Lung (tissue), 17 donors: ENCODE measurements at places on chromosomes 6 and 20.
A peak's percentile ranks its signal among the peaks of the same experiment; 100 is the strongest.

GRCh38 chr20:33909331-33909921 lies 84.3 kb upstream of the RALY start:
- DNase-seq = peak; percentile 85

- DNase-seq = peak; percentile 34
Observed at GRCh38 chr6:32825966-32826365, 9.2 kb upstream of the HLA-DOB start.

DNA sequence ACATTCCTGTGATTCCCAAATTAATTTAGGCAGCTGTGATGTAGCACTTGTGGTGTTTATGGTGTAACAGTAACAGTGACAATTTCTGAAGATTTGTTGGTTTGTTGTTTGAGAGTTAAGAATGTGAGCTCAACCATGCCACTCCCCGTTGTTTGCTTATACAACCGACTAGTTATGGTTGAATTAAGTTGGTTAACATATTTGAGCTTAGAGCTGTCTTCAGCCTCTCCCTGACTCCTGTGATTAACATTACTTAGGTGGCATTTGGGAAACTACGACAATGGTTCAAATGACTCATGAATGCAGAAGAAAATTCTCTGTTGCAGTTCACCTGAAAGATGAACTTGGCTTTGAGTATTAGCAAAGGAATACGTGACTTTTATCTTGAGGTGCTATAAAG lies 35.9 kb upstream of the PRL start:
- DNase-seq = no peak

GRCh38 chr6:98067375-98067774 lies 767.0 kb upstream of the POU3F2 start:
- no peak for DNase-seq

- DNase-seq = no peak
Observed at GRCh38 chr20:51622004-51622874, 79.7 kb upstream of the NFATC2 start.

DNA sequence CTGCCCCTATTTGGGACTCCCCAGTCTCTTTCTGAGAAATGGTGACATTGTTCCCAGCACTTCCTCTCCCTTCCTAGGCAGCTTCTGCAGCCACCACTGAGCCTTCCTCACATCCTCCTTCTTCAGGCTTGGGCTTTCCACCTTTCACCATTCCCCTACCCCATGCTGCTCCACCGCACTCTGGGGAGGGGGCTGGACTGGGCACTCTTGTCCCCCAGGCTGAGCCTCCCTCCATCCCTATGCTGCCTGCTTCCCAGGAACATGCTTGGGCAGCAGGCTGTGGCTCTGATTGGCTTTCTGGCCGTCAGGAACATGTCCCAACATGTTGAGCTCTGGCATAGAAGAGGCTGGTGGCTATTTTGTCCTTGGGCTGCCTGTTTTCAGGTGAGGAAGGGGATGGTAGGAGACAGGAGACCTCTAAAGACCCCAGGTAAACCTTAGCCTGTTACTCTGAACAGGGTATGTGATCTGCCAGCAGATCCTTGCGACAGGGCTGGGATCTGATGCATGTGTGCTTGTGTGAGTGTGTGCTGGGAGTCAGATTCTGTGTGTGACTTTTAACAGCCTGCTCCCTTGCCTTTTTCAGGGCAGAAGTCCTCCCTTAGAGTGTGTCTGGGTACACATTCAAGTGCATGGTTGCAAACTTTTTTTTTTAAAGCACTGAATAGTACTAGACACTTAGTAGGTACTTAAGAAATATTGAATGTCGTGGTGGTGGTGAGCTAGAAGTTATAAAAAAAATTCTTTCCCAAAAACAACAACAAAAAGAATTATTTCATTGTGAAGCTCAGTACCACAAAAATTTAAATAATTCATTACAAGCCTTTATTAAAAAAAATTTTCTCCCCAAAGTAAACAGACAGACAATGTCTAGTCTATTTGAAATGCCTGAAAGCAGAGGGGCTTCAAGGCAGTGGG lies 2.1 kb upstream of the CDKN1A start:
- no peak for DNase-seq

DNA sequence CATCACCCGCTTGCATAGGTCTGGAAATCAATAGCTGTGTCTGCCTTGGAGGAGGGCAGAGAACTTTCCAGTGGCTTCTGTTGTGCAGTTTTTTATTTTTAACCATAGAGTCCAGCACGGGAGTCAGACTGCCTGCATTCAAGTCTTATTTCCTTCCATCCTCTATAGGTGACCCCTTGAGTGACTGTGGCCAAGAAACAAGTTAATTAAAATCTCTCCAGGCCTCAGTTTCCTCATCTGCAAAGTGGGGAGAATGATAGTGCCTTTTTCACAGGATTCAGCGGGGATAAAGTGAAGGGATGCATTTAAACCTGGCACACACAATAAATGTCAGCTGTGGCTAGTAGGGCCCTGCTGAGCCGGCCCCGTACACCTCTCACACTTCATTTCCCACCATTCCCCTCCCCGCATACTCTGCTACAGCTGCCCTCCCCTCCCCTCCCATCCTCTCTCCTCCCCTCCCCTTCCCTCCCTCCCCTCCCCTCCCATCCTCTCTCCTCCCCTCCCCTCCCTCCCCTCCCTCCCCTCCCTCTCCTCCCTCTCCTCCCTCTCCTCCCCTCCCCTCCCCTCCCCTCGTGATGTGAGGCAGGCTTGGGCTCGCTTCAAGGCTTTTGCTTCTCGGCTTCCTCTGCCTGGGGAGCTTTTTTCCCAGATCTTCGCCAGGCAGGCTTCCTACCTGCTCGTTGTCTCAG lies 150.5 kb downstream of the TFAP2C start:
- no peak for DNase-seq

- no peak for DNase-seq
Observed at GRCh38 chr20:32767418-32768198, 5.4 kb downstream of the DNMT3B start.

DNA sequence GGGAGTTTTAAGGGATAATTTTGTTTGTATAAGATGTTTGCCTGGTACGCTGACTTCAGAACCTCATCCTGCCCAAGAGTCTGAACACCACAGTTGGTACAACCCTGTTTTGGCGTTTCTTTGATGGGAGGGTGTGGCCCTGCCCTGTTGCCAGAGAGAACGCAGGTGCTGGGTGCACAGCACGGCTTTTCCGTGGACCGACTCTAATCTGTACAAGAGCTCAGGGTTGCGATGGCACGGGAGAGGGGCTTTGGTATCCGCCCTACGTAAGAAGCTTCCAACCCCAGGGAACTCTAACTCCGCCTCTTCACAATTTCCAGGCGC lies 1.3 kb downstream of the CYP24A1 start:
- DNase-seq = no peak

DNA sequence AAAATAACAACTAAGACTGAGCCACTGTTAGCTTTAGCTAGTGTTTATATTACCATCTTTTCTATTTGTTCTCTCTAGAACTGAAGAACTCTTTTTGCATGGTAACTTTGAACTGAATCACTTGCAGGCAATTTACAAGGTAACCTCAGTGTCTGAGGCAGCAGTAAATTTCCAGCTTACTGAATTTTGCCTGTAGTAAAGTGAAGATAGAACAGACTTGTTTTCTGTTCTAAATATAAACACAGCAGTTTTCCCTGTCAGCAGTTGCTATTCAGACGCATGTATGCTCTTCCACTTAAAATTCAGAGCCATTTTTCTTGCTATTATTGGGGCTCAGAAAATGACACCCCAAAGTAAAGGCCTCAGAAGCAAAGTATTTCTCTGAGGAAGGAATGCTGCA lies 974.0 kb upstream of the GJE1 start:
- no peak for DNase-seq

GRCh38 chr20:48619126-48620101 lies 208.4 kb downstream of the PREX1 start:
- no peak for DNase-seq

- DNase-seq = peak; percentile 85
Observed at GRCh38 chr6:26033085-26033940, 53.9 kb upstream of the HFE start.

DNA sequence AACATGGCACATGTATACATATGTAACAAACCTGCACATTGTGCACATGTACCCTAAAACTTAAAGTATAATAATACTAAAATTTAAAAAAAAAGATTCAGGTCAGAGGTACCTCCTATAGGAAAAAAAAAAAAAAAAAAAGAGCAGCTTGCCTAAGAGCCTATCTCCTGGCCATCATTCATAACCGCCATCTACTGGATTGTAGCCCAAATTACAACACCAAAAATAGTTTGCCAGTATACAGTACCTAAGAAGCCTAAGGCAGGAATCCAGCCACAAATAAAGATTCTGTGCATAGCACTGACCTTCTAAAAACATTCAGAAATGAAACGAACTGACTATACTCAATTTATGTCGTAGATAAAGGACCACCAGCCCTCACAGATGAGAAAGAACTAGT lies 438.4 kb upstream of the ADGRB3 start:
- DNase-seq = no peak

- no peak for DNase-seq
Observed at GRCh38 chr6:97689078-97689754, 406.2 kb upstream of the MMS22L start.

DNA sequence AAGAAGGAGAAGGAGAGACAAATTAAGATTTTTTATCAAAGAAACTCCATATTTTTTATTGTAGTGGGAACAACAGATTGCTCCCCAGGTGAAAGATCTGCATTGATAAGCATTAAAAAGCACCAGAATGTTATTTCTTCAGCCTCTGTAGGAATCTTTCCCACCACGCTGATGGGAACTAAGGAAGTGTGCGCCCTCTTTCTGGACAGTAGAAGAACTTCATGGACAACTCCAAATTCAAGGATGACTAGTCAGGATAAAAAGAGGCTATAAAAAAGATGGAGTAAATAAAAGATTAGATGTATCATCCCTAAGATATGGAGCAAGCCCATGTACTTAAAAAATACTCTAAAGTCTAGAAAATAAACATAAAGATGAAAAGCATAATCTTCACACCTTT lies 45.8 kb upstream of the PAK5 start:
- DNase-seq = no peak

DNA sequence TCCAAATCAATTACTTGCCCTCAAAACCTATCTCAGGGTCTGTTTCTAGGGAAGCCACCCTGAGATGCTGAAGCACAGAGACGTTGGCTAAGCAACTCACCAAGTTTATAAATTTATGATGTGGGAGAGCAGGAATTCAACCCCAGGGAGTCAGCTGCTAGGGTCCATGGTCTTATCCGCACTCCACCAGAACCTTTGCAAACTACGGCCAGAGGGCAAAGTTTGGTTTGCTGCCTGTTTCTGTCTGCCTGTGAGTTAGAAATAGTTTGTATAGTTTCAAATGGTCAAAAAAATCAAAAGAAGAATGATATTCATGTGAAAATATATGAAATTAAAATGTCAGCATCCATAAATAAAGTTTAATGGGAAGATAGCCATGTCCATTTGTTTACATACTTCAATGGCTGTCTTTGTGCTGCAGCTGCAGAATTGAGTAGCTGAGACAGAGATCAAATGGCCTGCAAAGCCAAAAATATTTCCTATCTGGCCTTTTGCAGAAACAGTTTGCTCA lies 83.7 kb upstream of the ZFP64 start:
- peak; percentile 94 for DNase-seq

DNA sequence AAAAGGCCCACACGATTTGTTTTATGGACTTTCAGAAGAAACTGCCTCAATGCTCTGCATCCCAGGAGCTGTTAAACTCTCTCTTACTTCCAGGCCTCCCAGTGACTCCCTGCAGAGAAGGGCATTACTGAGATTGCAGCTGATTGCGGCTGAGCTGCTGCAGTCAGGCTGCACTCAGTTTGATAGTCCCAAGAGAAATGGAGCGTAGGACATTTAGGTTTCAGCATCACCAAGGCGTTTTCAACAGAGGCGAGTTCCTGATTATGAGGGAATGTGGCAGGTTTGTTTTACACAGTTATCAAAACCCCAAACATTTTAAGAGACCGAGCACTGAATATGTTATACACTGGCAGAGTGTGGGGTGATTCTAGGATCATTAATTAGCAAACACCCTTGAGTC lies 145.6 kb downstream of the TBX18 start:
- no peak for DNase-seq

DNA sequence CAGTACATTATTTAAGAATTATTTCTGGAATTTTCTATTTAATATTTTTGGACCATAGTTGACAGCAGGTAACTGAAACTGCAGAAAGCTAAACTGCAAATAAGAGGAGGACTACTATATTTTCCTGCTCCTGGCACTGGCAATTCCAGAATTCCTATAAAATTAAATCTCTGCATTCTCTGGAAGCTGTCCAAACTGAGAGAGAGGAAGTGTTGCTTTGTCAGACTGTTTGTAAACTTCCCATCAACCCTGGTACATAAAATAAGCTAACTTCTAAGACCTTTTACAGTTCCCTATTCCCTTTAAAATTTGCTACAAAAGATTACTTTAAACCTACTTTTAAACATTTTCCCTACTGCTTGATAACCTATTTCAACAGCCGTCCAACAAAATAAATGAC lies 196.1 kb upstream of the RUNX2 start:
- peak; percentile 75 for DNase-seq

- DNase-seq = no peak
Observed at GRCh38 chr6:153099636-153100035, 31.4 kb downstream of the RGS17 start.

- DNase-seq = peak; percentile 56
Observed at GRCh38 chr6:72760114-72760793, 138.4 kb downstream of the KCNQ5 start.

DNA sequence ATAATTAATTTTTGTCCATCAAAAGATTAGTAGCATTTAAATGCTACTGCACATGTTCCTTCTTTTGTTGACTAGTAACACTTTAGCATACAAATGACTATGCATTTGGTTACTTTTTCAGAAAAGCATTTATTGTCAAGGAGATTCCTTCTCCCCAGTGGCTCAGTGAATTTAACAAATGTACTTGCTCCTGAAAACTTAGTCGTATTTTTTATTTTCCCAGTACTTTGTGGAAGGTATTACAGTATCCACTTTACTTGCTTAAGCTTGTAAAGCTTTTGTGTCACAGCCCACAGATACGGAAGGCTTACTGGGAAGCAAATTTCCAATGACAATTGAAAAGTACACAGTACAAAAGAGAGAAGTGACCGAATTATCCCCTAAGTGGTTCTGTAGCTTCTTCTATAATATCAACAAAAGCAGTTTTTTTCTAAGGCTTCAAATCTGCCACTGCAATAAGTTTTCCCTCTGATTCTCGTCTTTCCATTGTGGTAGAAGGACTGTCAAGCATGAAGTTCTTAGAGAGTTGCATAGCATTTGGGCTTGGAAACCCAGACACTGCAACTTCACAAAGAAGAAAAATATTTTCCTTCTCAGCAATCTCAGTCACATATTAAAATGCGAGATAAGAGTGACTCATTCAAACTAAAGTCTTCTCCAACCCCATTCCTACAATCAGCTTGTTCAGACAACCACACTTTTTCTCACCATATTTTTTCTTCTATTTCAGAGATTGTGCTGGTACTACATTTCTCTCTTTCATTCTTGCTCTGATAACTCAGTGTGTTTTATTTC lies 431.2 kb downstream of the GRIK2 start:
- no peak for DNase-seq

- no peak for DNase-seq
Observed at GRCh38 chr20:39070484-39071231, 108.5 kb downstream of the DHX35 start.

DNA sequence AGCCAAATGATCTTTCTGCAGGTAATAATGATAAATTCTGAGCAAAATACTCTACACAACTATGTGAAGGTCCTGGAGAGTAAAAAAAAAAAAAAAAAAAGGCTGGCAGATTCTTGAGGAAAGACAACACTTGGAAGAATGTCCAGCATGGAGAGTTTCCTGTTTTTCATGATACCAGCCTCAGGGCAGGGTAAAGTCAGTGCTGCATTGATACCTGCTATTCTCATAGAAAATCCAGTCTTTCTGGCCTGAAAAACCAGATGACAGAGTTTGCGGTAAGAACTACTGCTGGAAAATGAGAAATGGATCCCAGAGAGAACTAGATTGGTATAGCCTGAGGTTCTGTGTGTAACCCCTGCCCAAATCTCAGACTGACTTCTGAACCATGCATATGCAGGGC lies 89.1 kb downstream of the AFG1L start:
- DNase-seq = no peak
